ENCODE measurements at places on chromosomes 7 and 10.

GRCh38 chr10:63700631-63701156 lies 179.5 kb downstream of the REEP3 start:
- no peak for DNase-seq

GRCh38 chr10:118926072-118926417 lies 103.5 kb upstream of the NANOS1 start:
- DNase-seq: no peak

DNA sequence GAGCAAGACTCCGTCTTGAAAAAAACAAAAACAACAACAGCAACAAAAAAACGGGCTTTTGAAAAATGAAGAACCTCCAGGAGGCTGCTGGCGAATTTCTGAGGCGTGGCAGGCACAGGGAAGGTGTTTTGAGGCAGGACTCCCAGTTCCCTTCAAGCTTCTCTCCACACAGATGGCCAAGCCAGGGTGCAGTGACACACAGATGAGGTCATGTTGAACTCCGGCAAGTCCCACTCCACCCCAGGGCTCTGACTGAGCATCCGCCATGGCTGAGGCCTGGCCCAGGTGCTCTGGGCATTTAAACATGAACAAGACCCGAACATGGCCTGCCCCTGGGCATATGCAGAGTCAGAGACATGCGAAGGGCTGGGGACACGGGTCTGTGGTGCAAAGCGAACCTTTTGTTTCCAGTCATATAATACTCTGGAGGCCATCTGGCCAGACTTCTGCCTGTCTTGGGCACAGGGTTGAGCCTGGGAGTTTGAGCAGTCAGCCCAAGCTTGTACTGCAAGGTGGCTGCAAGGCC lies 514.6 kb upstream of the FOXK1 start:
- no peak for DNase-seq

DNA sequence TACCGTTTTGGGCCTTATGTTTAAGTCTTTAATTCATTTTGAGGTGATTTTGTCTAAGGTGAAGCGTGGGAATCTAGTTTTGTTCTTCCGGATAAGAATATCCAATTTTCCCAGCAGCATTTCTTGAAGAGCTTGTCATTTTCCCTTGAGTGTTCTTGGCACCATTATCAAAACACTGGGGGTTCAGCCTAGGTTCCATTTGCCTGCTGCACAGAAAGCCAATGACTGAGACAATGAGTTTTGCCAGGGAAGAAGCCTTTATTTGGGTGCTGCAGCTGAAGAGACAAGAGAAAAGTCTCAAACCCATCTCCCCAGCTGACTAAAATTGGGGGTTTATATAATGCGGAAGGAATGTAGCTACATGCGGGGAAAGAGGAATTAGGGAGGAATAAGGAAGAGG lies 287.2 kb upstream of the FZD1 start:
- DNase-seq: no peak

GRCh38 chr7:22216832-22217475 lies 140.0 kb downstream of the RAPGEF5 start:
- DNase-seq: no peak

DNA sequence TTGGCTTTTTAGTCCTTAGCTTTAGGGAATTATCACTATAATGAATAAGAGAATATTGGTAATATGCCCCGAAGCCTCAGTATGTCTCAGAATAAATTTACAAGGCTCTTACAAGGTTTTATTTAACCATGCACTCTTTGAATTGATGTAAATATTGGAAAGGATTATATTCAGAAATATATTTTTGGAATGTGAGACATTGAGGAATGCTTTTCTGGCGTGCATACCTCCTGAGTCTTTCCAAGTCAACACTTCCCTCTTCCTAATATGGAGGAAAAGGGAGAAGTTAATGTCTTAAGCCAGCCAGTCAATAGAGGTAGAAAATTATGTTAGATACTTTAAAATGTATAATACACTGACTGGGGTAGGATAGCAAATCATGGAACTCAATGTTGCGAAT lies 1.2 kb upstream of the OR2F1 start:
- no peak for DNase-seq

- no peak for DNase-seq
Observed at GRCh38 chr10:49519717-49520116, 19.2 kb downstream of the ERCC6 start.

DNA sequence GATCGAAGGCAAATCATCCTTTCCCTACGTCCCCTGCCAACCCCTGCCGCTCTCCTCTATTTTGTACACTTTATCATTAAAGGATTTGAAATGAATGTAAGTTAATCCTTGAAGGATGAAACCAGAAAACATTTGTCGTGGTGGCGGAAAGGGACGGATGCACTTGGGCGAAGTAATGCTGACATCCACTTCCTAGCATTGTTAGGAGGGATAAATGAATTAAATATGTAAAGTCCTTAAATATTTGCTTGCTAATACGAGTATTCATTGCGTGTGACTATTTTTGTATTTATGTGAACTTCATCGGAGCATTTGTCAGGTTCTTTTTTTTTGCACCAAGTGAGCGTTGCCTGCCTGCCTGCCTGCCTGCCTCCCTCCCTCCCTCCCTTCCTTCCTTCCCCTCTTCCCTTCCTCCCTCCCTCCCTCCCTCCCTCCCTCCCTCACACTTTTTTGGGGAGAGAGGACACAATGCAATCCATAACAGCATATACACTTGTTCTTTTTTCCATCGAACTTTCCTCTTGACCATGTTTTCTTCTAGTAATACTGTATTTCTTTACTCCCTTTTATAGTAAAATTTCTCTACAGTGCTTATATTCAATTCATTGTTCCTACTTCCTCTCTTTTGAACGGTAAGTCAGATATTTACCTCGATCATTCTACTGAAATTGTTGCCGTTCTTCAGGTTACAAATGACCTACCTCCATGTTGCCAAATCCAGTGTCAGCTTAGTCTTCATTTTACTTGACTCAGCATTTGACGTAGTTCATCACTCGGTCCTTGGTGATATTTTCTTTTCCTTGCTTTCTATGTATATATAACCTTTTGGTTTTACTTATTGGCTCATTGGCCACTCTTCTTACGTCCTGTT lies 831 bp downstream of the CCDC7 start:
- no peak for DNase-seq

GRCh38 chr7:52959336-52959735 lies 76.1 kb upstream of the POM121L12 start:
- no peak for DNase-seq

DNA sequence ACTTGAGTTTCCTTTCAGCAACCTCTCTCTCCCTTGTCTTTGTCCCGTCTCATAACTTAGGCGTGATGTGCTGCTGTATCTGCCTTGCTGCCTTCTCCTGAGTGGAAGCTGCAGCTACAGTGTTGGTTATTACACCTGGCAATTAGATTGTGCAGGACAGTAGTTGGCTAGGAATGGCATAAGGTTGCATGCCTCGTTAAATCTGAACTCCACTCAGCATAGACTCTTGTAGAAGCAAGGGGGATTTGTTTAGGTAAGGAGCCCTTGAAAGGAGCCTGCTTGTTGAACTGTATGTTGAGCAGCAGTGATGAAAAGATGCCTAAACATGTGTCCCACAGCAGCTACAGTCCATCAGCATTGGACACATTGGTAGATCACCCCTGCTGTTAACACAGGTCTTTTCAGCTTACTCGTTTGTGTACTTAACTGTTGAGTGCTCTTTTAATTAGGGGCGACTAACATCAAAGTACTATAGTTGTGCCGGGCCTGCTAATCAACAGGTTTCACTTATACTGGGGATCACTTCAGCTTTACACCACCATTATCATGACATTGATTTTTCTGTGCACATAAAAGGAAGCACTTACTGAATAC lies 225.0 kb downstream of the AUTS2 start:
- no peak for DNase-seq

DNA sequence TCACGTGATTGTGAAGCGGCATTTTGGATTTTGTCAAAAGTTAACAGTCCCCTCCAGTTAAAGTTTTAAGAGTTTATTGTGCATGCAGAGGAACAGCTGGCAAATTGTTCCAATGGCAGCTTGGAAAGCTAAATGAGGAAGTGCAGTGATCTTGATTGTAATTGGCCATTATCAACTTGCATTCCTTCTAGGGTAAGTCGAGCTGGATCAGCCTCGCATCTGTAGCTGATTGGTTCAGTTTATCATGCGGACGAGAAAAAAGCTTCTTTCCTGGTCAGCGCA lies 566 bp downstream of the ZNF789 start:
- peak; percentile 20 for DNase-seq

GRCh38 chr10:126270111-126270510 lies 118.2 kb downstream of the ADAM12 start:
- DNase-seq: no peak

GRCh38 chr7:28939844-28940544 lies 18.1 kb downstream of the TRIL start:
- DNase-seq: no peak

DNA sequence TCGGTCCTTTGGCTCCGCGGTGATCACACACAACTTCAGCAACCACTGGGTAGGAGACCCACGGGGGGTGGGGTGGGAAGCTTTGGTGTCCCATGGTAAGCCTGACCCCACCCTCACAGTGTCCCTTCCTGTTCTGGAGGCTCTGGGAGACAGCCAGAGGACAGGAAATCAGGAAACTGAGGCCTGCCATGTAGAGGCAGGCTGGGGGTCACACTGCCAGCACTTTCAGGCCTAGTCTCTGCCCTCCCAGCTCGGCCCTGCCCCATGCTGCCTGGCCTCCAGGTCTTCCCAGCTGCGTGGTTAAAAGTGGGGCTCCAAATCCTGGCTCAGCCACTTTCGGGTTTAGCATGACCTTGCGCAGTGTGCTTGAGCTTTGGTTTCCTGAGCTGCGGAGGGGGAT lies 10.9 kb downstream of the AQP1 start:
- DNase-seq: no peak

- no peak for DNase-seq
Observed at GRCh38 chr10:95172851-95173250, 21.2 kb upstream of the ACSM6 start.

GRCh38 chr7:81590131-81590530 lies 179.7 kb downstream of the HGF start:
- no peak for DNase-seq

DNA sequence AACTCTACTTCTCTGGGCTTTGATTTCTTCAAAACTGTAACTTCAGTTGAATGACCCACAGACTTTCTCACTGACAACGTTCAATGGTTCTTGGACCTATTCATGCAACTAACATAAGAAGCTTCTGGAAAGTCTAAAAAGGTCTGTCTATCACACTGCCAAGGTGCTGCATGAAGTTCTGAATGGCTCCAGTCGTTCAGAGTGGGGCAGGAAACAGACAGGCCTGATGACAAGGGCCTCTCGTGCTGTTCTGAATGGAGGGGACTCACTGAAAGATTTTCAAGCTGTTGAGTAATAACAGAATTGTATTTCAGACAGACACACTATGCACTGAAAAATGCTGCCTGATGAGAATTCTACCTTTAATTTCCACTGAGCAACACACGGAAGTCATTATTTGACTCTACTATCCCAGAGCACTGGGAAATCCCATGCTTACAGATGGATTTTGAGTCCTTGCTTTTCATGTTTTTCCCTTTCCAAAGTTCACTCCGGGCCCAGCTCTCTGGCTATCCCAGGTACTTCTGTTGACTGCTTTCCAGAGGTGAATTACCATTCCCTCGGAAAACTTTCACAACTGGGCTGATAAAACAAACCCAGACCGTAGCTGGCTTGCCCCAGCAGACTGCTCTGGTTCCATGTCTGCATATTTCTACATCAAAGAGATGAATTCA lies 204.9 kb upstream of the FRMD4A start:
- peak; percentile 61 for DNase-seq

DNA sequence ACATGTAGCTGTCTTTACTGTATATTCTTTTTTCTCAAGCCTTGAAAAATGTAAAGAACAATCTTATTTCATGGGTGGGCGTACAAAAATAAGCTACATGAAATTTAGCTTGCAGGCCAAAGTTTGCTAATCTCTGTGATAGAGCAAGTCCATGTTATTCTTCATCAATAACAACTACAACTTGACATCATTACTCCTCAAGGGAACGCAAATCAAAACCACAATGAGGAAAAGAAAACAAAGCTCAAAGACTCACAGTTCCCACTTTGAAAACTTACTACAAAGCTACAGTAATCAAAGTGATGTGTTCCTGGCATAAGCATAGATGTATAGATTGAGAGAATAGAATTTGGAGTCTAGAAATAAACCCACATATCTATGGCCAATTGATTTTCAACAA lies 62.5 kb downstream of the GNA12 start:
- DNase-seq: no peak

DNA sequence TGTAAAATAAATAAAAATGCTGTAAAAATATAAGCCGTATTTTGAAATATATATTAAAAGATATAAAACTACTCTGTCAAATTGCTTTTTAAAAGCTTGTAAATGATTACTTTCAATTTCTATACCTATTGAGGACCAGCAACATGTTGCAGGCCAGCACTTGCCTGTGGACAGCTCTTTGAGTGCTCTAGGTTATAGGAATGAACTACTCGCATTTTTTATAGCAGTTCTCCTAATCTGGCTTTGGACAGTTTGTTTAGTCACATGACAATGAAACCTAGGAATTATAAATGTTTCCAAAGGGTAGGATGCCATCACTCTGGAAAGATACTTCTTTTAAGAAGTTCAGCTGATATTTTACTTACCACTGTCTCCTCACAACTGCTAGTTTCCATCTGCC lies 117.7 kb upstream of the PTPRZ1 start:
- DNase-seq: no peak

DNA sequence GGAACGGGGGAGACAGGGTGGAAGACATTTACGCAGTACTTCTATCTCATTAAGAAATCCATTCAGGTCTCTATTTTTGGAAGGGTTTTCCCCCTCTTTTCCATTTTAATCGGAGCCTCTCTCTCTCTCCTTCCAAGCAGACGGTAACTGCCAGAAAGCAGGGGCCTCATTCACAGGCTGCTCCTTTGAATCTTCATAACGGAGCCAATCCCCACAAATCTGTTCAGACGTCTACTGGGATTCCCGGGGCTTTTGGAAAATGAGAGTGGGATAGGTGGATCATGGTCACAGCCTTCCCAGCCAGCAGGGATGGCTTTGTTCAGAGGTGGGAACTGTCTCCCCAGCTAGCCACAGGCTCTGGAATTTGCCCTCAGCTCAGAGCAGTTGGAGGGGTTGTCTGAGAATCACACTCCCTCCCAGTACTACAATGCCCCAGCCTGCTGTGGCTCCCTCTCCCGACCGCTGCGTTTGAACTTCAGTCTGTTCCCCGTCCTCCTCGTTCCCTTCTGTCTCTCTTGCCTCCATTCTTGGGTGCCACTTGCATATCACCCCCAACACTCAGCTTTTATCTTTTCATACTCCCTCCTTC lies 413.6 kb downstream of the PLXNA4 start:
- no peak for DNase-seq

All from activated CD4-positive, alpha-beta memory T cell treated with anti-CD3 and anti-CD28 coated beads for 36 hours (primary cell).